ENCODE measurements at places on chromosomes 11 and 22. TPM values are rescaled to one million over a fixed set of nuclear protein-coding genes. Genes with fewer than 3 reads are reported as not detected.

CBL gene
- 16.2 TPM for total RNA-seq

WNT7B gene
- total RNA-seq, result not detected

C11orf21 gene
- 0.07 TPM for total RNA-seq

GGTLC3 gene
- total RNA-seq, result not detected

HSPB2 gene
- total RNA-seq, result 0.79 TPM

LINC01488 gene
- total RNA-seq, result not detected

HEPHL1 gene
- not detected for total RNA-seq

ANGPTL5 gene
- total RNA-seq, result not detected

MPZL3 gene
- 0.59 TPM for total RNA-seq

CDC42BPG gene
- total RNA-seq, result 0.13 TPM

KDM4E gene
- total RNA-seq, result not detected

IGSF22 gene
- not detected for total RNA-seq

All from smooth muscle cell of the pulmonary artery (primary cell).